A549 treated with Hydrocortisone at 1 μM for 4 hours (cell line): ENCODE measurements at places on chromosomes 7 and 10. TPM values are rescaled to one million over a fixed set of nuclear protein-coding genes. Genes with fewer than 3 reads are reported as not detected.

The UNC5B gene
- total RNA-seq, result 2.5 to 3.3 TPM (median 3.1 TPM) in 5 replicates

The TMEM72 gene
- total RNA-seq, result not detected in 5 replicates

The CYP2C19 gene
- not detected in 5 replicates for total RNA-seq

The CALCR gene
- total RNA-seq, result not detected in 5 replicates

The CPEB3 gene
- 0.26 to 0.40 TPM (median 0.33 TPM) in 5 replicates for total RNA-seq

The OR9A2 gene
- not detected in 5 replicates for total RNA-seq

The PON1 gene
- total RNA-seq, result 0.78 to 1.3 TPM (median 1.1 TPM) in 5 replicates
